Stimulated activated CD4-positive, alpha-beta T cell treated with anti-CD3 and anti-CD28 coated beads, Interleukin-1b, Interleukin-23, amount 100 ng/mL, for 1 hour (primary cell): ENCODE measurements at places on chromosomes 13 and 19.
A peak's percentile ranks its signal among the peaks of the same experiment; 100 is the strongest.

GRCh38 chr19:33343859-33344572, 29.5 kb upstream of the CEBPG start:
- DNase-seq = no peak

DNA sequence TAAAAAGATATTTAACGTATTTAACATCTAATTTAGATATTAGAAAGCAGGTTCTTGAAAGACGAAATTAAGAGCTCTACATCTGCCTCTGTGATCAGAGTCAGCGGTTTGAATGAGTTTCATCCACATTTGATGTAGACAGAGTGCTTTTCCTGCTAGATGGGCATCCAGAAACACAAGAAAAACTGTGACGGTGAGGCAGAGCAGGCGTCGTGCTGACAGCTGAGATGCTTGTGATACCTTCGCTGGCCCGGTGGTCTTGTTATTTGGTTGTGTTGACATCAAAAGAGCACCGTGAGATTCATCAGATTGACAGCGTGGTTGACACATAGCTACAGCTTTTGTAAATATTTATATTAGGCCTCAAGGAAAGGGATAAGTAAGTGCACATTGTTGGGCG, 399.1 kb downstream of the GPC5 start:
- DNase-seq = no peak

DNA sequence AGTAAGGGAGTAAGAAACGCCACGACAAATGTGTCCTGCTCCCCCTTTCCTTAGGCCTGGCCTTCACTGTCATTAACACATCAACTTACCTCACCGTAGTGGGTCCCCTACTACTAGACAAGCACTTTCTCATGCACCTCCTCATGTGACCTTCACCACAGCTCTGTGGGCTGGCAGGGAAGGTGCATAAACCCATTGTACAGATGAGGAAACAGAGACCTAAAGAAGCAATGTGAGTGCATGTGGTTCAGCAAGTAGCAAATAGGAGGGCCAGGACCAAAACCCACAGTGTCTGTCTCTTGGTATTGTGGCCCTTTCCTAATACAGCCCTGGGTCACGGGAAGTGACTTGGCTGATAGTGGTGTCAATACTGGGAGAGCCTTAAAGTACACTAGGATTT, 5.3 kb downstream of the CCDC70 start:
- no peak for DNase-seq

DNA sequence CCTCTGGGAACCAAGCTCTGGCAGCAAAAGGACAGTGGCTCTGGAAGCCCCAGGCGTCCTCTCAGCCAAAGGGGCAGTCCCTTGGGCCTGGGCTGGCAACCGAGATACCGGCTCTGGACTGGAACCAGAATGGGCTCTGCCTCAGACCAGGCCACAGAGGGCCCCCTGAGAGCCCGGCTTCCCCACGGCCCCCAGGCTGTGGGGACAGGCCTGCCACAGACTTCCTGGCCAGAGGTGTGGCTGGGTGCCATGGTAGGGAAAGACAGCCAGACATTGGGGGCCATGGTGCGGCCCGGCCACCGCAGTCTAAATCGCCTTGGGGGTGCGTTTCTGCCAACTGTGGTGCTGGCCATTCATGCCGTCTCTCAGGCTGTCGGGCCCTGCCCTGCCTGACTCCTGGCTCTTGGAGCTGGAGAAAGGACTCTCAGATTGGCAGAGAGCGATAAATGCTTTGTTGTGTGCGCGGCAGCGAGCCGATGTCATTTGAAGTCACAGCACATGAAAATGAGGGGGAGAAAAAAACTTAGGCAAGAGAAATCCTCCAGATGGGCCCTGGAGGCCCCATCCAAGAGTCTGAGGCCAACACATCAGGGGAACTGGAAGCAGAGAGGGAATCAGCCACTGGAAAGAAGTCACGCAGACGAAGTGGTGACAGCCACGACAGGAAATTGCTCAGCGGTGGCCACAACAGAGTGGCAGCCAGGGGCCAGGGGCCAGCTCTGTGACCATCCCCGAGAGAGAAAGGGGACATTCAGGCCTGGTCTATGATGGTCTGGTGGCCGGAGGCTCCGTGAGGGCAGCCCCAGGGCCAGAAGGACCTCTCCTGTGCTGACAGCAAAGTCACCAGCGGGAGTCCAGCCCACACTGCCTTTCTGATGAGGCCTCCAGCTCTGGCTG, 26.5 kb downstream of the SH3GL1 start:
- no peak for DNase-seq

DNA sequence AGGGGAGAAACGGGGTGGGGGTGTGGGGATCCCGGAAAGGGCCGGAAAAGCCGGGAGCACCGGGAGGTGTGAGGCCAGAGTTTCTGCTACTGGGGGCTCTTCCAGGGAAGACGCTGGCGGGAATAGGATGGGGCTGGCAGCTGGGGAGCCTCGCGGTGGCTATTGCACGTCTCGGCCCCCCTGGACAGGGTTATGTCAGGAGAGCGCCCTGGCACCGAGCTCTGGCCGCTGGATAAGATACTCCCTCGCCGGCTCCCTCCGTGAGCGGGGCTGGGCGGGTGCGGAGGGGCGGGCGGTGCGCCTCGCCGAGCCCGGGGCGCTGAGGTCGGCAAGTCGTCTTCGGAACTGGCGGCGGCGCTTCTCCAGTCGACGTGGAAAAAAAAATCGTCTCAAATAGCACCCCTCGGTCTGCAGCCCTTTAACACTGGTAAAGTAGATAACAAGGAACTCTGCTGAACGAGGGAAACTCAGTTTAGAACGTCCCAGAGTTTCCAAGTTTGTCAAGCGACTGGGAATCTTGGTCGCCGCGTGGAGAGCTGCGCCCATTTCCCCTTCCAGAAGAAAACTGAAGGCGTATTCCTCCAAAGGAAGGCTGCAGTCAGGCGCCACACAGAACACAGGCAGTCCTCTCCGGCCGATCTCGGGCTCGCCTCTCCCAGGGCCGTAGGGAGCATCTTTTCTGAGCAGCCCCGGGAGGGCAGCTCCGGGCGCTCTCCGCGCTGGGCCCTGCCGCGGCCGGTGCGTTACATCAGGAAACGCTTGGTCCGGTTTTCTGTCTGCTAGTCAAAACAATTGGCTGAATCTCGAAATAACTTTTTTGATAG, 115.1 kb downstream of the KCNRG start:
- no peak for DNase-seq

DNA sequence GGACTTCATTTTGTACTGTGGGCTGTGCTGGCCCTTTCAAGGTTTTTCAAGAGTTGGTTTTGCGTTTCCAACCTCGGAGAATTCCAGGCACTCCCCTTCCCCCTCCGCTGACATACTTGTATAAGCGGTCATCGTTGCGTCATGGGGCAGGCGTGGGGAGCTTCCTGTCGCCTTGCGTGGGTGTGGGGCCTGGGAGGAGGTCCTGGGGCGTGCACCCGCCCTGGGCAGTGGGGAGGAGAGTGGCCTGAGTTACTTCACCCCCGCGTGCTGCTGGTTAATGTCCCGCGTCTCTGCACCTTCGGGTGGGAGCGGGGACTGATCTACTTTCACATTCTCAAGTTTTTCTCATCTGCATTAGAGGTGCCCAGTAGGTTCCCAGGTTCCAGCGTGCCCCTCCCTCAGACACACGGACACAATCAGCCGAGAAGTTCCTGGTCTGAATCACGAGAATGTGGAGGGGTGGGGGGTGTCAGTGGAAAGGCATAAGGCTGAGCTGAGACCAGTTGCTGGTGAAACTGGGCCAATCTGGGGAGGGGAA, 4.1 kb downstream of the IER2 start:
- no peak for DNase-seq

- DNase-seq = no peak
Observed at GRCh38 chr13:80299046-80299445, 41.9 kb downstream of the SPRY2 start.

GRCh38 chr13:70172946-70173597, 64.8 kb upstream of the KLHL1 start:
- DNase-seq = no peak

DNA sequence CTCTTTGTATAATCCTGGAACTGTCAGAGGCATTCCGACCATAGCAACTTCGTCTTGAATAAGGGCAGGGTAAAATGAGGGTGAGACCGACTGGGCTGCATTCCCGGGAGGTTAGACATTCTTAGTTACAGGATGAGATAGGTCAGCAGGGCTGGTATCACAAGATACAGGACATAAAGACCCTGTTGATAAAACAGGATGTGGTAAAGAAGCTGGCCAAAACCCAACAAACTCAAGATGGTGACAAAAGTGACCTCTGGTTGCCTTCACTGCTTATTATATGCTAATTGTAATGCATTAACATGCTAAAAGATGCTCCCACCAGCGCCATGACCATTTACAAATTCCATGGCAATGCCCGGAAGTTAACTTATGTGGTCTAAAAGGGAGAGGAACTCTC, 27.7 kb upstream of the MBNL2 start:
- no peak for DNase-seq

DNA sequence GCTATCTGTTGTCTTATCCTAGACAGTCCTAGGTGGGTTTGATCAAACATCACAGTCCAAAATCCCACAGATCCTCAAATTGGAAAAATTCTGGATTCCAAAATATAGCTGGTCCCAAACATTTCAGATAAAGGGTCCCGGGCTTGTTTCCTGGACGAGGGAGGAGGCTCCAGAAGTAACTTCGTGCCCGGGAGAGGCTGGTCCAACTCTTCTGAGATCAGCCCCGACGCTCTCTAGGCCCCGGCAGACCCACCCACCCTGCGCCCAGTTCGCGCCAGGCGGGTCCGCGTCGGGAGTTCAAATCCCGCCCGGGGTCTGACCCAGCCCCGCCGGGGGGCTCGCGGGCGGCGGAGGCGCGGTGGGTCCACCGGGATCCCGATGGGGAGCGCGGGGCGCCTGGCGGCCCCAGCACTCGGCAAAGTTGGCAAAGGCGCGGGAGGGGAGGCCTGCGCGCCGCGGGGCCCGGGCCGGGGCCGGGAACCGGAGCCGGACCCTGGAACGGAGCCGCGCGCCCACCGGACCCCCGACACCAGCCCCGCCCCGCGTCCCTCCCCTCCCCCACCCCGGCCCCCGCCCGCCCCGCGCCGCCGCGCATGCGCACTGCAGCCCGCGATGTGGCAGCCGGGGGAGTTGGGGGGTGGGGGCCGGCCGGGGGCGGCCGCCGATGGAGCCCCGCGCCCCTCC, 513 bp downstream of the MIER2 start:
- no peak for DNase-seq

DNA sequence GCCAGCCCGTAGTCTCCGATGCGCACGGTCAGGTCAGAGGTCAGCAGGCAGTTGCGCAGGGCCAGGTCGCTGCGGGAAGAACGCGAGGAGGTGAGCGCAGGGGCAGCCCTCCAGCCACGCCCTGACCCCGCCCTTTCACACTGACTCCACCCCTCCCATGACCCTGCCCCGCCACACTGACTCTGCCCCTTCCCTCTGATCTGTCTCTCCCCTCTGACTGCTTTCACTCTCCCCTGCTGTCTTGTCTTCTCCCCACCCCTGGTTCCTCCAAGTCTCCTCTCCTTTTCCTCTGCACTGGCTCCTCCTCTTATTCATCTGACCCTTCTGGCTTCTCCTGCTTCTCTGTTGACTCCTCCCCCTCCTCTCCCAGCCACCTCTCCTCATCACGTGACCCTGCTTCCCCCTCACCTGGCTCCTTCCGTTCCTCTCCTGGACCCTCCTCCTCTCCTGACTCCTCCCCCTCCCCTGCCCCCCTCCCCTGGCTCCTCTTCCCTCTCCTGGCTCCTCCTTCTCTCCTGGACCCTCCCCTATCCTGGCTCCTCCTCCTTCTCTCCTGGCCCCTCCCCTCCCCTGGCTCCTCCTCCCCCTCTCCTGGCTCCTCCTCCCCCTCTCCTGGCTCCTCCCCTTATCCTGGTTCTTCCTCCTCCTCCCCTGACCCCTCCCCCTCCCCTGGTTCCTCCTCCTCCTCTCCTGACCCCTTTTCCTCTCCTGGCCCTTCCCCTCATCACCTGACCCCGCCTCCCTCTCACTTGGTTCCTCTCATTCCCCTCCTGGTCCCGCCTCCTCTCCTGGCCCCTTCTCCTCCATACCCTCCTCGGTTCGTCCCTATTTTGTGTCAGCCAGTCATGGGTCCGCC, 9.9 kb downstream of the LMTK3 start:
- no peak for DNase-seq

- DNase-seq = no peak
Observed at GRCh38 chr13:112777637-112778406, 88.0 kb downstream of the ATP11A start.

- DNase-seq = no peak
Observed at GRCh38 chr13:31987535-31988170, 43.9 kb upstream of the FRY start.

- no peak for DNase-seq
Observed at GRCh38 chr19:2385053-2385721, 25.1 kb downstream of the TMPRSS9 start.

GRCh38 chr13:54687173-54687572, 1658.6 kb downstream of the OLFM4 start:
- DNase-seq = no peak

DNA sequence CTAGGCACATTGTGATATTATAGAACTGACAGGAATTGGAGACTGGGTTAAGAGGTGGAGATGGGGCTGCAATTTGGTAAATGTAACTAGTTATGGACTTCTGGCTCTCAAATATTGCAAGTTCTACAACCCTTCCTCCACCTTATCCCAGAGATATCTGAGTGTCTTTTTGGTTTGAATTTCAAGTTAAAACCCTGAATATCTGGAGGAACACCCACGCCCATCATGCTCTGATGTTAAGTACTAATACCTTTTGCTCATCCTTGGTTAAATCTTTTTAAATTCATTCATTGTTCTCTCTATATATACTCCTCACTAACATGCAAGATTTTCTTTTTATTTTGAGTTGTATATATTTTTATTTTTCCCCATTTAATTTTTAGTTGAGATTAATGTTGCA, 28.9 kb downstream of the ITGBL1 start:
- no peak for DNase-seq

- DNase-seq = peak; percentile 61
Observed at GRCh38 chr19:38634757-38635482, 12.5 kb upstream of the ACTN4 start.

- DNase-seq = no peak
Observed at GRCh38 chr19:40600570-40601133, 517 bp upstream of the LTBP4 start.
